ENCODE measurements at places on chromosomes 2 and 18. TPM values are rescaled to one million over a fixed set of nuclear protein-coding genes. Genes with fewer than 3 reads are reported as not detected.
A peak's percentile ranks its signal among the peaks of the same experiment; 100 is the strongest.

The BCL2 gene
- 0.87 TPM for total RNA-seq

The KIF3C gene
- total RNA-seq = 10.5 TPM

GRCh38 chr18:9653390-9653789 lies 39.0 kb upstream of the PPP4R1 start:
- peak; percentile 56 for DNase-seq

DNA sequence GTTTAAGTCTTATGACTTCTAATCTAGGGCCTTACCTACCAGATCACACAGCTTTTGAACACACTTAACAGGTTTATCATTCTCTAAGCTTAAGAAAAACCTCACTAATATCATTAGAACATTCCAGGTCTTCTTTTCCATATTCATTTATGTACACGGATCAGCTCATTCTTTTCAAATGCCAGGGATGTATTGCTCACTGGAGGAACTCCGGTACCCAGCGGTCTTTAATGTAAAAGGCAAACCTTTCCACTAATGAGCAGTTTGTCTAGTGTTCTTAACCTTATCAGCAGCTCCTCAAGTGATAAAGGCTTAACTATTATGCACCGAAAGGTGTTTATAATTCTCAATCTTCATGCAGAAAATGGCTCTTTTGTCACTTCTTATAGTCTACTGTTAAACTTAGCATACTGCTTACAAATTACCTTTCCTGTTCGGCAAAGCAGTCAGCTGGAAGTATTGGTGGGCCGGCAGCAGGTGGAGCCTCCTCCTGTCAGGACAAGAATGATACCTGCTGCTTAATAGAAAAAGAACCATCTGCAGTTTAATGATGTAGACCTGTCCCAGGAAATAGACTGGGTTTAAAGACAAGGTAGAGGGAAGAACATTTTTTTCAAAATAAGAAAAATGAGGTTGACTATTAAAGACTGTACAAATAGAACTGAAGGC lies 142.7 kb downstream of the FIGN start:
- no peak for DNase-seq

The IL1RL1 gene
- total RNA-seq = 0.40 TPM

DNA sequence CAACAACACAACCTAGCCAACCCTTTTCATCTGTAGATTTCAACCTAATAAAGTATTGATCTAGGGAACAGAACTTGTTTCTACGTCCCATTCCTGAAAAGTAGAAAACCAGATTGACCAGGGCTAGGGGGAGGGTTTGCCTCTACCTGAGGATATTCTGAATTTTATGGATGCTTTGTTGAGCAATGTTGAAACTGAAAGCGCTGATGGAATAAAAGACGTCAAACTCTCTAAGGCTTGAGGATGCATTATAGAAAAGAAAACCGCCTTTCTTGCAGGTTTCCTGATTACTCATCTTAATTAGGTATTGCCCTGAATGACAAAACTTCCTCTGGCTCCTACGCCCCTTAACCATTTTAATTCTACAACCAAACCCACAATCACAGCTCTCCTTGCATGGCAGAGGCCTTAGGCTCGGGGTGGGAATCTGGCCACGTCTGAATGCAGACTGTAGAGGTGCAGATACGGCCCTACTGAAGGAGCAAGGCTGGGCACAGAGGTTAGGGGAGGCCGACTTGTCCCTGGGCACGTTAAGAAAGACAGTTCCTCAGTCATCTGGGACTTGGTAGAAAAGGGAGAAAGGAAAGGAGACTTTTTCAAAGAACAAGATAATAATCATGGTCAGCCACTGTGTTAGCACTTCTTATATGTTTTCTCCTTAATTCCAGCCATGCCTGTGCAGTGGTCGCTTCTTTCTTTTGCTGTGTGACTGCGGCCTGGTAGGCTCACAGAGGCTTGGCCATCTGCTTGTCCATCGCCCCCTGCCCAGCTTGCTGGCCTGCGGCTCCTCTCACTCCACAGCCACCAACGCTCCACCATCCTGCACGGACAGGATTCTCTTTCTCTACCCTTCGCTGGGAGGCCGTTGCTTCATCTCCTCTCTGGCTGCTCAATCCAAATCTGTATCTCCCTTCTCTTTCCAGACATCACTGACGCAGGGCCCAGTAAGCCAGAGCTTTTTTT lies 209.5 kb downstream of the VAPA start:
- DNase-seq = peak; percentile 45

DNA sequence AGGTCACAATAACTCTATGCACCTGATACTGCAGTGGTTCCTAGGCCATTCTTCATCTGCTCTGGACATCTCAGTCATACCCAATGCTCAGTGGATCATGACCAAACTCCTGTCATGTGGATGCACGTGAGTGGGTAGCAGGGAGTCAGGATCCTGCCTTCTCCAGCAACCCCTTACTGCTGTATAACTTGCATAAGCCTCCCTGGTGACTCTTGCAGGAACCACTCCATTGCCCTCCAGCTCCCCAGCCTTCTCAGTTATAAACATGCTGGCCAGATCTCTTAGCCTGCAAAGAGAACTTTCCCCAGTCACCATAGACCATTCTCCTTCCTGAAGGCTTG lies 98.6 kb upstream of the ZNF397 start:
- DNase-seq = no peak

Measured in lung microvascular endothelial cell (primary cell).